Glomerular endothelial cell (primary cell): ENCODE measurements at places on chromosomes 4 and X. TPM values are rescaled to one million over a fixed set of nuclear protein-coding genes. Genes with fewer than 3 reads are reported as not detected.

CWH43 gene
- total RNA-seq: not detected in 2 replicates

DNA sequence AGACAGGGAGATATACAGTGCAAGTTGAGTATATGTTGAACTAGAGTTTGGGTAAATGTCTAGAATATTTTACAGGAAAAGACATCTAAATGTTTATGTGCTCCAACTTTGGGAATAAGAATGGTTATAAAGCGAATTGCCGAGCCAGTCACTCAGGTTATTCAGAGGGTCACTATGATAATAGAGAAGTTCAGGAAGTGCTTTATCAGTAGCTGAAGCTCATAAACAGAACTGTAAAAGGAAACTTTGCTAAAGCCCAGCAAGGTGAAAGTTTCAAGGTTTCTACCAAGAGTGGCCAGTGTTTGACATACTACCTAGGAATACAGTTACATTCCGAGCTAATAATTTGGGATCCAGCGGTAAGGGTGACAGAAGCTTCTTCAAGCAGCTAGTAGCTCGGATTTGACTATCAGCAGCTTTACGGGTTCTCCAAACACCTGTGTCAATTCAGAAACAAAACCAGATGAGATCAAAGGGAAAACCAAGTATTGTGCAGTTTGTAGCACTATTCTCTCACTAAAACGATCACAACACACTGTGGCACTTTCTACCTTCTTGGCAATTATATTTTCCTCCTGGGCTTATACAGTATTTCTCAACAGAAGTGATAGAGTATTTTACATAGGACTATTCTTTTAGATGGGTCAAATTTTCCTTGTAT lies 17.2 kb upstream of the BCLAF3 start:
- no peak for DNase-seq

TLR10 gene
- not detected in 2 replicates for total RNA-seq

- DNase-seq: no peak
These were observed at the start of gene TRO for GRCh38 chrX:54920610-54921426. TRO (plus strand) TSS chrX:54920824; CDS start chrX:54922247, 1,423 bp downstream.

DNA sequence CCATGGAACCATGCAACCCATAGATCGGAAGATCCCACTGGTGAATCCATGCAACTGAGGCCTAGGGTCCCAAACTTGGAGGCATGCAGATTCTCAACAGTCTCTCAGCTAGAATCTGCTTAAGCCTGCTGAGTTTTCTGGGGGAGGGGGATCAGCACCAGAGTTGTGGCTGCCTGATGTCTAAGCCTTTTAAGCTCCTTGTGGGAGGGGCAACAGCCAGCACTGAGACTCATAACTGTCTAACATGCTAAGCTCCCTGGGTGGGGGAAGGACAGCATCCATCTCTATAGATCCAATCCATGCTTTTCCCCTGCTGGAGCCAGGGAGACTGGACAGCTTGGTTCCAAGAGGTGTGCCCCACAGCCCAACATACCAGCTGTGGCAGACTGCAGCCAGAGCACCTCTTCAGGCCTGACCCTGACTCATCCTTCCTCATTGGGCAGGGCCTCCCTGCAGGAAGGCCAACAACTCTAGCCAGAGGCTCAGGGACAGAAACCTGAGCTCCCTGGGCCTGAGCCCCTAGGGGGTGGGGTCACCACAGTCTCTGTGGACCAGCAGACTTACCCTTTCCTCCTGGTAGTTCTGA lies 300.1 kb upstream of the SLC7A11 start:
- no peak for DNase-seq

DNA sequence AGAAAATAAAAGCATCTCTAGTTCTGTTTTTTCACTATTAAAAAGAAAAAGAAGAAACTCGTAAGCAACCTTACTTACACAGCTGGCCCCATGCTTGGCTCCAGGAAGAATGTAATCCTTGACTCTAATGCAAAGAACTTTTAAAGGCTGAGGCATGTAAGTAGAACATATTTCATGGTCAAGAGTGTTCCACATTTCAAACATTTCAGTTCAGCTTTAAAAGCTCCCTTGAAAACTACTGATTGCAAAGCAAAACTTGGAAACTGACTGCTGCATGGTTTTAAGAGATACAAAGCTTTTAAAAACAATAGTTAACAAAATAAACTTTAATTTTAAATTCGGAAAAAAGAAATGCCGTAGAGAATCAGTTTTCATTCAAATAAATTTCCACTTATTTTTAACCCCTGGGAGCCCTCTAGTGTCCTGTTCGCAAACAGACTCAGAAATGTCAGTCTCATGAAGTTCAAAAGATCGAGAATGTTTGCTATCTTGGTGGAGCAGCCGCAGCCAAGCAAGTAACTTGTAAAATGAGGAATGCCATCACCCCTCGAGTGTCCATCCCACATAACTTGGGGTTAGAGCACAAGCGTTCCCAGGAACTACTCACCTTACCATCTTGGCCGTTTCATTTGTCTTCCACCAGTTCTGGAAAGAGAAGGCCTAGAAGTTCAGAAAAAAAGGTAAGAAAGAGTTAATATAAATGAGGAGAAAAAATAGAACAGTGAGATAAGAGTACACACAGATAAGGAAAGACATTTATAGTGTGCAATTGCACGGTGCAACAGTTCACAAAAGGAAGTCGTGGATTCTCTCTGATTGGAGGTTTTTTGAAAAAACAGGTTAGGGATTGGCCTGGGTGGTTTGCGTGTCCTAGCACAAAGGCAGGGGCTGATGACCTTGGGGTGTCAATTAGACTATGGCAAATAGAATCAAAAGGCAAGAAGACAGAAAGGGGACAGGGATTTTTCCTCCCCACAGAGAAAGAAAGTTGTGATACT lies at the start of gene GASK1B:
Gene GASK1B, minus strand, starts transcription at position 765 of the 998 bp plus-strand sequence. CDS start 1,650 bp downstream, outside the sequence.
- no peak for DNase-seq

DNA sequence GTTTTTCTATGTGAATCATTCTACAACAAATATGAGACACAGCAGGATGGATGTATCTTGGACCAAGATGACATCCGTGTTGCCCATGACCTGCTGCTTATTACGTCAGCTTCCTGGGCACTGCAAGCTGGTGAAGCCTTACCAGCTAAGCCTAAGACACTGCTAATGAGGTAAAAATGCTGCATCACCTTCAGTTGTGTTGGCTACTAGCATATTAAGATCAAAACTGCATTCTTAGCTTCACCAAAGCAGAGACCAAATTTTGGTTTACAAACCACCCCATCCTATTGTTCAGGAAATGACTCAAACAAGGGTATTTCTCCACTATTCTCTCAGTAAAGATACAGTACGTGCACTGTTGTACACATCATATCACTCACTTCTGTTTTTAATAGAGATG lies 50.3 kb downstream of the MAML3 start:
- no peak for DNase-seq

GPR34 gene
- not detected in 2 replicates for total RNA-seq

- no peak for DNase-seq
These were observed 1.0 kb downstream of the SOX3 start for GRCh38 chrX:140503714-140504351.

MCUB gene
- total RNA-seq: 59.2 and 109 TPM in 2 replicates

DNA sequence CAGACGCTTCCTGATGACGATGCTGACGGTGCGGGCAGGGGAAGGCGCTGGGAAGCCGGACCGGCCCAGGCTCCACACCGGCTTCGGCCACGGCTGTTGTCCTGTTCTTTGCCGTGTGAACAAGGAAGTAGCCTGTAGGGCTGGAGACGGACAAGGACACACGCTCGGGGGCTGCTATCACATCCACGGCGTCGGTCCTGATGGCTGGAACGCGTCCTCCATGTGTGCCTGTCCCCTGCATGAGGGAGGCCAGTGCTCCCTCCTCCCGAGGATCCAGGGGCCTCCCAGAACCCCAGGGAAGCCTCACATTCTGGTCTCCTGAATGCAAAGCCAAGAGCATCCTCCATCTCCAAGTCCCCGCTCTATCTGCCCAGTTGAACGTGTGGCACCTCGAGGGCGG lies 53.8 kb downstream of the ACOX3 start:
- DNase-seq: no peak

GRCh38 chrX:103726477-103726876 lies 15.8 kb downstream of the TMEM31 start:
- DNase-seq: no peak

RAB41 gene
- not detected in 2 replicates for total RNA-seq

DNA sequence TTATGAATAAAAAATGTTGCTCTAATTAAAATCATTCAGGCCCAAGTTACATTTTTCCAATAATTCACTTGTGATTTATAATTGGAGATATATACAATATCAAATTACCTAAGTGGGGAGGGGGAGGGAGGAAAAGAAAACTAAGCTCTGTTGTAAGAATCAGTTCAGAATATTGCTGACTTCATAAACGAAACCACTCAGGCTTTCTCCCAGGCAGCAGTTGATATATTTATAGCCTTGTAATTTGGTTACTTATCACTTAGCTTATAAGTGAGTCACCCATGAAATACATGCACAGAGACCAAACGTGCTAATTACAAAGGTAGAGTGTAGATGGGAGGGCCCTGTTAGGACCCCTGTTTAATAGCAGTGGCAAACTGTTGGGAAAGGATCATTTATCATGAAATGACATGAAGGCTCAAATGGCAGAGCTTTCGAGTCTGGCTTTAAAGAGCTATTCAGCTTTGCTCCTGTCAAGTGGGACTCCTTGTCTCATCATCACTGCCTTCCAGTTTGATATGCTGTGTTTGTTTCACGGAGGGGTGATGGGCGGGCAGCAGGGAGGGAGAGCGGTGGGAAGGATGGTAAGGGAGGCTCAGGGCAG lies 105.6 kb upstream of the PGRMC2 start:
- DNase-seq: no peak

DNA sequence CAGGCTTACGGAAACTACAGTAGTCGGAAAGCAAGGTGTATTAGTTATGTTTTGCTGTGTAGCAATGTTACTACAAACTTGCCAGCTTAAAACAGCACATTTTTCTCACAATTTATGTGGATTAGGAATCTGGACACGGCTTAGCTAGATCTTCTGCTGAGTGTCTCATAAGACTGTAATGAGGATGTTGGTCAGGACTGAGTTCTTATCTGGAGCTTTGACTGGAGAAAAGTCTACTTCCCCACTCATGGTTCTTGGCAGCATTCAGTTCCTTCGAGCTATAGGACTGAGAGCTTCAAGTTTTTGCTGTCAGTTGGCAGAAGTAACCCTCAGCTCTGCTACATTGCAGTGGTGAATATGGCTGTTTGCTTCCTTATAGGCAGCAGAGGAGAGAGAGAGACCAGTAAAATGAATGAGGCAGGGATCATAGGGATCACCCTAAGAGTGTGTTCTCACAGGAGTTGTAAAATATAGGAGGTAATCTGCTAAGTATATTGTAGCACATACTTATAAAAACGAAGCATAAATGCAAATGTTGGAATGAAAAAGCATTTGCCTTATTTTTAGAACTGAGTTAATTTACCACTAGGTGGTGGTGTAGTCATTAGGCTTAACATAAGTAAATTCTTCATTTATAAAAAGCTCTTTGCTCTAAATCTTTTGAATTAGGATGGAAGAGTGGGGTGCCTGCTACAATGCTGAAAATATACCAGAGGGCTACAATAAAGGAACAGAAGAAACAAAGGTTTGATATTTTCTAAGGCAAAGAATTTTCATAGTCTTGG lies 38.6 kb downstream of the ALG13 start:
- no peak for DNase-seq

- no peak for DNase-seq
These were observed 14.6 kb upstream of the ATXN3L start for GRCh38 chrX:13334491-13334890.

EIF4E gene
- total RNA-seq: 102 and 108 TPM in 2 replicates

DNA sequence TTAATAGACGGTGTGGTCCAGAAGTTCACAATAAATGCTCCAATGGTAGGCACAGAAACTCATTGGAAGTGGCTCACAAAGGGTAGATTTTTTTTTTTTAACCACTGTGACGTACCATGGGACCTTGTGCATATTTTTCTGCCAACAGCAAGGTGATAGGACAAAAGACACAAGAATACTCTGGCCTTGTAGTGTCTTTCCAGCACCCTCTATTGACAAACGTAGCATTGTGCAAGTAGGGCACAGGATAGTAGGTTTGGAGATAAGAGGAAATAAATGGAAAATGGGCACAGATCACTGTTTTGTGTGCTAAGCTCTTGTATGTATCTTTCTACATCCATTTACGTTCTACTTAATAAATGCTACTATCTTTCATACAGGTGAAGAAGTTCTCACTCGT lies 2054.9 kb downstream of the PCDH7 start:
- DNase-seq: no peak

NEK1 gene
- total RNA-seq: 9.9 and 10.2 TPM in 2 replicates

DNA sequence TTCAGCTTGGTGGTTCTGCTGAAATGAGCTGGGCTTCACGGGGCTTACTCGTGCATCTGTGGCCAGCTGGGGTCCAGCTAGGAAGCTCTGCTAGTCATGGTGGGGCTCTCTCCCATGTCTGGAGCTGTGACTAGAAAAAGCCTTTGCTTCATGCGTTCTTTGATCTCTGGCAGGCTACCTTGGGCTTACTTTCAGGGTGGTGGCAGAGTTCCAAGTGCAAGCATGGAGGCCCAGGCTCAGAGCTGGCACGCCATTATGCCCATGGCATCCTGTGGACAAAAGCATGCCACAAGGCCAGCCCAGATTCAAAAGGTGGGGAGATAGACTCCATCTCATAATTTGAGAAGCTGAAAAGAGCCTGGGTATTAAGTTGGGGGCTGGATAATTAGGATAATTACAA lies 55.4 kb upstream of the GBA3 start:
- DNase-seq: no peak

GRCh38 chr4:16027114-16027513 lies 56.7 kb downstream of the PROM1 start:
- DNase-seq: no peak

- no peak for DNase-seq
These were observed 2.7 kb downstream of the PDLIM5 start for GRCh38 chr4:94454405-94454804.

ARL9 gene
- 0.10 TPM in 1 of 2 replicates, not detected in the other for total RNA-seq

DNA sequence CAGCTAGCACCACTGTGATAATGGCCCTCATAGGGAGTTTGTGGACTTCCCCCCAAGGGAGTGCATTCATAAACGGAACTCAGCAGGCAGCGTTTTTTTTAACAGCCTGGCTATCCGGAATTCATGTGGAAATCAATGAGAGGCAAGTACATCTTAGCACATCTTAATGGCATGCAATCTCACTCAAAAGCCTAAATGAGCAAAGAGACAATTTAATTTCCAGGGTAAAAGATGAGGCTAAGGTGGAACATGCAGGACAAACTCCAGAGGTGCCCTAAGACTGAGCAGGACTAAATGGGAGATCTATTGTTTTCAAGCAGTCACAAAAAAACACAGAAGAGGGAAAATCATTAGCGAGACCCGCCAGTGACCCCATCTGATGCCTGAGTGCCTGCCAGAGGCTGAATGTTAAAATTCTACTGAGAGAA lies 243.5 kb upstream of the KCNIP4 start:
- no peak for DNase-seq

GRCh38 chrX:47568656-47569295 lies 7.8 kb downstream of the ARAF start:
- DNase-seq: no peak

PABPC1L2A gene
- not detected in 2 replicates for total RNA-seq

- DNase-seq: no peak
These were observed 7.2 kb downstream of the SH3BP2 start for GRCh38 chr4:2799971-2800690.

DNA sequence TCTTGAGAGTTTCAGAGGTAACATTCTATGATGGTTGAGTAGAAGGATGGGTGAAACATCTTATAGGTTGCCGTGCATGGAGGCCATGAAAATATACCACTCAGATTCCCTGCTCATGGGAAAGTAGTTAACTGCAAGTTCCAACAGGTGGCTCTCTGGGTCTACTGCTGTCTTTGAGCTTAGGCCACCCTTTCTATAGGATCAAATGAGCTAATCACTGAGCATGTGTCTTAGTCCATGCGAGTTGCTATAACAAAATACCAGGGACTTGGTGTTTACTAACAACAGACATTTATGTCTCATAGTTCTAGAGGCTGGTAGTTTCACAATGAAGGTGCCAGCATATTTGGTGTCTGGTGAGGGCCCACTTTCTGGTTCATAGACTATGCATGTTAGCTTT lies 144.8 kb upstream of the UNC5C start:
- DNase-seq: no peak
